ENCODE measurements at places on chromosomes 2 and 18. TPM values are rescaled to one million over a fixed set of nuclear protein-coding genes. Genes with fewer than 3 reads are reported as not detected.

- no peak overlapping the region for H3K4me3 ChIP-seq
- H3K27ac ChIP-seq = no peak overlapping the region
- no peak for DNase-seq
- no peaks in the 10 kb centered on the region for H3K27me3 ChIP-seq
- peaks cover 6% of the 10 kb centered on the region for H3K36me3 ChIP-seq
Measured at GRCh38 chr2:189837326-189837725, 53.1 kb downstream of the PMS1 start.

DNA sequence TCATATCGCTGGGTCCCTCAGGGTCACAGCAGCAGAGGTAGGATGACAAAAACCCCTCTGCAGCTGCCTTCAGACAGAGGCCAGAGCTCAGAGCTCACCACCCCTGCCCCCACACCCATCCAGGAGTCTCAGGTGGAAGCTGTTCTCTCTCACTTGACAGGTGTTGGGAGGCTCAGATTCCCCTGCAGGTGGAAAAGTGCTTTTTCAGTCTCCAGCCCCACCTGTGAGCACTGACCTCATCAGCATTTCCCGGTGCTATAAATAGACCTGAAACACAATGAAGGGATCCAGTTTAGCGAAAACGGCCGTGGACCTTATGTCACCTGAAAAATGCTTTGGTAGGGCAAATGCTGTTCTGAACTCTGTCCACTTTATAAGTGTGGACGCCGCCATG lies 254.9 kb downstream of the NDUFA10 start:
- no peaks in the 10 kb centered on the region for H3K36me3 ChIP-seq
- H3K4me1 ChIP-seq = no peaks in the 10 kb centered on the region
- H3K4me3 ChIP-seq = no peak overlapping the region
- H3K27me3 ChIP-seq = peaks cover 16% of the 10 kb centered on the region
- H3K27ac ChIP-seq = no peak overlapping the region
- no peak for DNase-seq

- H3K36me3 ChIP-seq = no peaks in the 10 kb centered on the region
- H3K27ac ChIP-seq = no peak overlapping the region
- H3K4me3 ChIP-seq = no peak overlapping the region
- no peaks in the 10 kb centered on the region for H3K27me3 ChIP-seq
Measured at GRCh38 chr2:69113627-69114026, 100.6 kb downstream of the ANTXR1 start.

- H3K27me3 ChIP-seq = no peaks in the 10 kb centered on the region
- peak; percentile 54 for DNase-seq
- peaks cover 35% of the 10 kb centered on the region for H3K4me1 ChIP-seq
- H3K4me3 ChIP-seq = no peak overlapping the region
Measured at GRCh38 chr2:66498289-66498975, 63.5 kb downstream of the MEIS1 start.

DNA sequence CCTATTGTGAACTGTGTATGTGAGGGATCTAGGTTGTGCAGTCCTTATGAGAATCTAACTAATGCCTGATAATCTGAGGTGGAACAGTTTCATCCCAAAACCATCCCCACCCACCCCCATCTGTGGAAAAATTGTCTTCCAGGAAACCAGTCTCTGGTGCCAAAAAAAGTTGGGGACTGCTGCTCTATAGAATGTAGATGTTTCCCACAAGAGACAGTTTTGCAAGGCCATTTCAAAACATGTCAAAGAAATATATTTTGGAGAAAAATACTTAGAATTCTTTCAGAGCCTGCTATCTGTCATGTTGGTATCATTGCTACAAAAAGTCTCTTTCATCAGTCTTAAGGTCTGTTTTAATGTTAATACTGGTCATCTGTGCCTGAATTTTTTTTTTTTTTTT lies 4.1 kb upstream of the SLC39A10 start:
- H3K4me1 ChIP-seq = no peaks in the 10 kb centered on the region
- no peak for DNase-seq

GRCh38 chr2:88669482-88670214 lies 21.8 kb upstream of the RPIA start:
- no peak overlapping the region for H3K27ac ChIP-seq
- H3K36me3 ChIP-seq = no peaks in the 10 kb centered on the region
- DNase-seq = peak; percentile 52
- no peaks in the 10 kb centered on the region for H3K4me1 ChIP-seq

DNA sequence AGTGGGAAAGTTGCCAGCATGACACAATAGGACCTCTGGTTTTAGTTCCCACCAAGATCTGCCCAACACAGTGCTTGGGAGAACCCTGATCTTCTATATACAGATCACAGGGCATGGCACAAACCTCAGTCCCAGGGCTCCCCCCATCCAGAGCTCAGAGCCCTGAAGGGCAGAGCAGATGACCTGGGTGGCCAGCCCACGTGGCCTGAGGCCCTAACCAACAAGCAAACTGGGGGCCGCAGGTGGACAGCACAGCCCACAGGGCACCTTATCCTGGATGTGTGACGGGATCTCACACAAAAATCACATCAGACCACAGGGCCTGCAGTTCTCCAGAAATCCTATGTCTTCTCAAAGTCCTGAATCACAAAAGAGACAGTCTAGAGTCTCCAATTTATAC lies 34.7 kb downstream of the CRACDL start:
- no peak overlapping the region for H3K4me3 ChIP-seq
- no peak overlapping the region for H3K27ac ChIP-seq
- no peaks in the 10 kb centered on the region for H3K4me1 ChIP-seq
- no peak for DNase-seq
- no peaks in the 10 kb centered on the region for H3K27me3 ChIP-seq
- H3K36me3 ChIP-seq = no peaks in the 10 kb centered on the region

SERPINB3 gene
- not detected for total RNA-seq

DNA sequence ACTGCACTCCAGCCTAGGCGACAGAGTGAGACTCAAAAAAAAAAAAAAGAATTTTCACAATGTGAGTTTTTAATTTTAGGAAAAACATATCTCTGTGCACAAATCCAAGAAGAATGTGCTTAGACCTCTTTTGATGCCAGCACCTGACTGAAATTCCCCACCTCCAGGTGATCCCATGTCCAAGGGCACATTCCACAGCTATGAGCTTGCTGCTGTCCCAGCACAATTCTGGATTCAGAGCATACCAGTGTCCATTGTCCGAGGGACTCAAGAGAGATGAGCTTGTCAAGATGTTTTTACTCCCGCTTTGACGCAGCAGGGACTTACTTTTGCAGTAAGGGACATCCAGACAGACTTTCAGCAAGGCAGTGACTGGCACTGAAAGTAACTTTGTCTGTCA lies 489.1 kb upstream of the ACVR2A start:
- DNase-seq = no peak
- H3K4me3 ChIP-seq = no peak overlapping the region

DNA sequence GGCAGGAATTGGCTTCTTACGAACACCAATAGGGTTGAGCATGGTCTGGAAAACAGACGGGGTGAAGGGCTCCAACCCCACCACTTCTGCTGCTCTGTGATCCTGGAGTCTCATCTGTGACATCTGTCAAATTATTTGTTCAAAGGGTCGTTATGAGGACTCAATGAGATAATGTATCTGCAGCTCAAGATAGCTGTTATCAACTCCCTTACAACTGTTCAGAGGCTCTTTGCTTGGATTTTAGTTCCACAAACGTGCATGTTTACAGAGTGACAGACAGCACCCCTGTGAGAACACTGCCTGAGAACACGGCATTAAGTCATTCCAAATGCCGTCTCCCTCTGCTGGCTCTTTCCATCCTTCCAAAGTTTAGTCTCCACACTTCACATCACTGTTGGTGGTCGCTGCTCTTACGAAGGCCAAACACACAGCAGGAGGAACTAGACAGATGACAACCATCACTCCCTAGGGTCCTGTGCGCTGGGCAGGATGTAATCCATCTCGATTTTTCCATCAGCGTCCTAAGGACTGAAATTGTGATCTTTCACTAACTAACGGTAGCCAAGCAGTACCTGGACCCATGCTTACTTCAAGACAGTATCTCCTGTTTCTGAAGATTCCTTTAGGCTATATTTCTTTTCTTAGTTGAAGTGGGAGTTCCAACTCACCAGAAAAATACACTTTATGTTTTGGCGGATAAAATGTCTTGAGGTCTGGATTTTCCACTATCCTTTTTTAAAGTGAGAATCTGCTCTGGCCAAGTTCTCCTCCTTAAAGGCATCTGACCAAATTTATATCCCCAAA lies 220.3 kb downstream of the ANAPC1 start:
- no peaks in the 10 kb centered on the region for H3K4me1 ChIP-seq
- H3K27ac ChIP-seq = no peak overlapping the region
- no peak for DNase-seq
- no peak overlapping the region for H3K4me3 ChIP-seq

C2orf80 gene
- not detected for total RNA-seq

Data from neural progenitor cell (in vitro differentiated cells).